ENCODE measurements at places on chromosomes 12 and 14.

- no peak for DNase-seq
- H3K4me1 ChIP-seq = peaks cover 7% of the 10 kb centered on the region
Observed at GRCh38 chr14:98008381-98009113, 1211.4 kb downstream of the VRK1 start.

- H3K4me3 ChIP-seq = no peak overlapping the region
- no peaks in the 10 kb centered on the region for H3K4me1 ChIP-seq
- DNase-seq = no peak
- no peak overlapping the region for H3K27ac ChIP-seq
Observed at GRCh38 chr14:76576047-76576741, 185.1 kb upstream of the VASH1 start.

GRCh38 chr12:93089805-93090569, 160.9 kb upstream of the EEA1 start:
- no peak overlapping the region for H3K27ac ChIP-seq
- H3K4me3 ChIP-seq = no peak overlapping the region
- no peak for DNase-seq
- no peaks in the 10 kb centered on the region for H3K36me3 ChIP-seq
- no peaks in the 10 kb centered on the region for H3K4me1 ChIP-seq
- no peaks in the 10 kb centered on the region for H3K27me3 ChIP-seq

DNA sequence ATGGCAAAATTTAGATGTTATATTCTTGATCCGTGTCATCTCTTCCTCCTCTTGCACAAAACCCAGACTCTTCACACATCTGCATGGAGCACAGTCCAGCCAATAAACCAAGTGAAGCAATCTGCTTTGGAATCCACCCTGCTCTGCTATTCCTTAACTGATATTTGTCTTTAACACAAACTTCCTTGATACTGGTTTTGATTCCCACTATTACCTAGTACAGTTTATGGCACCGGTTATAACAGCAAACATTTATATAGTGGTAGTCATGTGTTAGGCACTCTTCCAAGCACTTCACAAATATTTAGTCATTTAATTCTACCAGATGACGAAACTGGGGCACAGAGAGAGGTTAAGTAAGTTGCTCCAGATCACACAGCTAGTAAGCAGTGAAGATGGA, 12.5 kb downstream of the STYK1 start:
- no peak overlapping the region for H3K4me3 ChIP-seq
- no peaks in the 10 kb centered on the region for H3K27me3 ChIP-seq
- no peak for DNase-seq
- no peak overlapping the region for H3K27ac ChIP-seq
- no peaks in the 10 kb centered on the region for H3K36me3 ChIP-seq

DNA sequence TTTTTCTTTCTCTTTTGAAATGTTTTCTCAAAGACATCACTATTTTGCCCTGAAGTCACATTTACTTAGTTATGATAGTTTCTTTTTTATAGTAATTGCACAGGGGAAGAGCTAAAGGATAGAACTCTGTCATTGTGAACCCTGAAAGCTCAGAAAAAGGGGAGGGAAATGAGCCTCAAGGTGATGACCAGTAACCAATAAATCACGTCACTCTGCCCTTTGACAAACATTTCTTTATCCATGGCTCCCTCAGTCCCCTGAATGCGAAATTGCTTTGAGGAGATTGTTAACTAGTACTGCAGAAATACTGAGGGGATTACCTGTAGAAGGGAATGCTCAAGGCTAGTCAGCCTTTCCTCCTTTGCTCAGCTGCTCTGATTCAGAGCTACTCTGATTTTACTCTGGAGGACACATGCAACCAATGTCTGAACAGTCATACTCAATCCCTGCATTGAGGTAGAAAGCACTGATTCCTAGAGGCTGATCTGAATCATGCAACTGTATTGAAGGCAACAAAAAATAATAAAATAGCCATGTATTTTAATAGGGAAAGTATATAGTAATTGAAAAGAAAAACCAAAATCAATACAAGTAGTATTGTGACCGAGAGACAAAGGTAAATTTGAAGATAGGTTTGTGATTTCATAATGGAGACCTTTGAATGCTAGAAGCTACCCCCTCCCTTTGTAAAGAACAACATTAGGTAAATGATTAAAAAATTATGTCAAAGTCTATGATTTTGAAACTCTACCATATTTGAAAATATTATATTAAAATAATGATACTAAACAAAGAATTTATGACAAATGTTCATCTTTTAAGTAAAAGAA, 24.7 kb downstream of the SLCO1B1 start:
- H3K4me1 ChIP-seq = no peaks in the 10 kb centered on the region
- no peaks in the 10 kb centered on the region for H3K27me3 ChIP-seq
- no peak overlapping the region for H3K4me3 ChIP-seq
- no peak overlapping the region for H3K27ac ChIP-seq

DNA sequence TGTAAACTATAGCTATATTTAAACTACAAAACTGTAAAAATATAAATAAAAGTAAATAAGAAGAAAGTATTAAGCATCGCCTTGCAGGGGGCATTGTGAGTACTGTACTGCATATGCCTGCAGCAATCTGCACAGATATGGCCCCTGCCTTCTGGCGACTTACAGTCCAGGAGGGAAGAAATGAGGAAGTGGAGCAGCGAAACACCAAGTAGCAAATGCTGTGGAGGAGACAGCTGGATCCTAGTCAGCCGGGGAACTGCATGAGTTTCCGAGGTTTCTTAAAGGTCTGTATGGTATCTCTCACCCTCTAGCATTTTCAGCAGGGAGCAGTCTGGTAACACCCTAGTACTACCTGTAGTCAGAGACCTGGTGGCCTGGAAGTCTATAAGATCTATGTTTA, 256.9 kb downstream of the CACNA1C start:
- no peak overlapping the region for H3K4me3 ChIP-seq
- no peak for DNase-seq
- no peaks in the 10 kb centered on the region for H3K27me3 ChIP-seq
- H3K36me3 ChIP-seq = no peaks in the 10 kb centered on the region
- H3K4me1 ChIP-seq = no peaks in the 10 kb centered on the region

- DNase-seq = no peak
- peaks cover 20% of the 10 kb centered on the region for H3K4me1 ChIP-seq
- H3K27ac ChIP-seq = no peak overlapping the region
Observed at GRCh38 chr12:122840580-122841513, 5.6 kb downstream of the HIP1R start.

- no peak overlapping the region for H3K27ac ChIP-seq
- H3K4me1 ChIP-seq = no peaks in the 10 kb centered on the region
- no peak for DNase-seq
- no peaks in the 10 kb centered on the region for H3K36me3 ChIP-seq
- H3K27me3 ChIP-seq = no peaks in the 10 kb centered on the region
- no peak overlapping the region for H3K4me3 ChIP-seq
Observed at GRCh38 chr14:53640695-53641094, 315.9 kb downstream of the BMP4 start.

GRCh38 chr12:102503056-102503681, 22.8 kb upstream of the IGF1 start:
- H3K27ac ChIP-seq = no peak overlapping the region
- H3K27me3 ChIP-seq = no peaks in the 10 kb centered on the region
- no peak for DNase-seq
- H3K4me1 ChIP-seq = no peaks in the 10 kb centered on the region

Measured in CD4-positive, alpha-beta T cell (primary cell).